ENCODE measurements at places on chromosomes 5 and 9.

DNA sequence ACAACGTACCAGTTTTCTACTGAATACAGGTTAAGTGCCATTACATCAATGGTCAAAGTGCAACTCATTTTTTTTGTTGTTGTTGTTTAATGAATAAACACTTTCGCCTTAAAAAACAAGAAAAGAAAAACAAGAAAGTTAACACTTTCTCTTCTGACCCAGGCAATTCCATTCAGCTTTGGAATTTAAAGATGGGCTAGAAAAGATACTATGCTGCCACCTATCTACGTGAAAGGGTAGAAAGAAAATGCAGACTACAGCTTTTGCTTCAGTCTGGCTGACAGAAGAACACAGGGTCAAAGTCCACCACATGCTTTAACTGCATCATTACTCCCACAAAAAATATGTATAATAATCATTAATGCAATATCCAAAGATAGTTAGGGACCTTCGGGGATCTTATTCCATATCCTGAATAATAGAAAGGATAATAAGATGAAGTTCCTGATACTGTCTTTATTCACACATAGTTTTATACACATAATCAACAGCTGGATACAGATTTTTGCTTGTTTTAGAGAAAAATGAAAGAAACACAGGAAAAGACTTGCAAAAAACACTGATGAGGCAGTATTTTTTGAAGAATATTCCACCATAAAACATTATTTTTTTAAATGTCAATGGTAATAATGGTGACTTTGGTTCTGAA is 40.4 kb downstream of the ZDHHC21 start:
- DNase-seq = no peak

GRCh38 chr9:93136011-93136440 is 2.0 kb upstream of the NINJ1 start:
- no peak for DNase-seq

DNA sequence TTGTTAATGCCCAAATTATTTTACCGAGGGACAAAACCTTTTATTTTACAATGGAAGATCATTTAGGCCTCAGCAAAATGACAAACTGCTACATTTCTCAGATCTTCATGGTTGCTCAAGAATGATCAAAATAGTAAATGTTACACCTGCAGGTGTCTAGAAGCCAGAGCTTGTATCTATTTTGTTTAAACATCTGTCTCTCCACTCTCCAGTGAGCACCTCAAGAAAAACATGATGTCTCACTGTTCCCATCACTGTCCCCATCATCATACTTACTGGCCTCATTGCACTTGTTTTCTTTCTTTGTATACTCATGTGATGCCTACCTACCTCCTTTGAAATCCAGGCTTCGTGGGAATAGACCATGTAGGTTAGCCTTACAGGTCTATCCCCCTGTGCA is 149.6 kb downstream of the TTLL11 start:
- DNase-seq = no peak

DNA sequence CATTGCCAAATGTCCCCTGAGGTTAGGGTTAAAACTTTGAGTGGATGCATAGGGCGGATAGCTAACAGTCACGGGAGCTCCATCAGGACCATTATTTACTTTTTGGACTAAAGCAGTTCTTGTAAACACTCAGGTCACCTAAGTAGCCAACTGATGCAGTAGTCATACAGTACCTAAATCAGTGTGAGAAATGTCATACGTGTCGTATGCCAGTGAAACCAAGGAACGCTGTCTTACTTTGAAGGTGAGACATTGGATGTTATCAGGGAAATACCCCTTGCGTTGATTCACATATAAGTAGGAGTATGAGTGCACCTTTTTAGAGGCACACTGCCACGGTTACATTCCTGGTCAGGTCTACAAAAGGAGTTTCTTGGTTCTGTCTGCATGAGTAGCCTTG is 101.9 kb downstream of the LNPEP start:
- DNase-seq = no peak

DNA sequence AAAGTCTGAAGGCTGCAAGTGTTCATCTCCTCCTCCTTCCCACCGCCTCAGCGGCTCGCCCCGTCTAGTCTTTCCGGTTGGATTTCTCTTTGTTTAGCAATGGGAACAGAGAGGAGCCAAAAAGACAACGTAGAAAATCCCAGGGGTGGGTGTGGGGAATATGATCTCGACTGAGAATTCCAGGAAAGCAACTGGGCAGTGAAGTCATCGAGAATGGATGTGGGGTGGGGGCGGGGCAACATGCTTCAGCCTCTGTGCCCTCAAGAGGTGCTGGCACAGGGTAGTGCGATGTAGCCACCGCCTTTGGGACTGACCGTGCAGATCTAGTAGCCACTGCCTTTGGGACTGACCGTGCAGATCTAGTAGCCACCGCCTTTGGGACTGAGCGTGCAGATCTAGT is 12.9 kb downstream of the MSX2 start:
- no peak for DNase-seq

GRCh38 chr9:121633119-121633714 is 18.2 kb upstream of the DAB2IP start:
- DNase-seq = no peak

DNA sequence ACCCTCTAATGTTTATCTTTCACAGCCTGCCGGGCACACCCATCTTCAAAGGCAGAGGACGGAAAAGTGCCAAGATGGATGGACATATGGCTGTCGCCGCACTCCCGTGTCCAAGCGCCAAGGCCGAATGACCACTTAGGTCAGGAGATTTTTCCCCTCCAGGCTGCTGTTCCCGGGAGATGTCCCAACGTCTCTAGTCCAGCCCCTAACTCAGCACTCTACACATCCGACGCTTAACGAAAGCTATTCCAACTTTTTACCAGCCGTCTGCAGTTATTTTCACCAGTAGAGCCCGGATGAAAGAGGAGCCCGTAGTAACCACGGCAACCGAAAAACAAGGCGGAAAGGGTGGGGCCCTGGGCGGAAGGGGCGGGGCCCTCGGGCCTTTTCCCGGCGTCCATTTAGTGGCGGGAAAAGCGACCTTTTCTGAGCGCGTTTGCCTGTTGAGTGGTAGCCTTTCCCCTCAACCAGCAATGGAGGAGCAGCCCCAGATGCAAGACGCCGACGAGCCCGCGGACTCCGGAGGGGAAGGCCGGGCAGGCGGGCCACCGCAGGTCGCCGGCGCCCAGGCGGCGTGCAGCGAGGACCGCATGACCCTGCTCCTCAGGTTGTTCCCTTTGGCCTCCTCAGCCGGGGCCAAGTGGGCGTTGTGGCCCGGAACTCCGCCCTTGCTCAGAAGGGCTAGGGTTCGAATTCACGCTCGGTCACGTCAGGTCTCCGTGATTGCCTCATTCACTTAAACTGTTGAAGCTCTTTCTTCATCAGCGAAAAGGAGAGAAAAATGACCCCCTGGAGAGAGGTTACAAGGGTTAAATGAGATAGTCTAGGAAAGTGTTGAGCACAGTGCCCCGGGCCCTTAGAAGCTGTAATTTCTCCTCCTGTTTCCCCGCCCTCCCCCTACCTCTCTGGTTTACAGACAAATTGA is at the start of gene CENPH:
CENPH (plus strand) TSS at position 422 of the 925 bp plus-strand sequence; CDS start at position 474, 52 bp downstream.
- DNase-seq = peak; percentile 89

DNA sequence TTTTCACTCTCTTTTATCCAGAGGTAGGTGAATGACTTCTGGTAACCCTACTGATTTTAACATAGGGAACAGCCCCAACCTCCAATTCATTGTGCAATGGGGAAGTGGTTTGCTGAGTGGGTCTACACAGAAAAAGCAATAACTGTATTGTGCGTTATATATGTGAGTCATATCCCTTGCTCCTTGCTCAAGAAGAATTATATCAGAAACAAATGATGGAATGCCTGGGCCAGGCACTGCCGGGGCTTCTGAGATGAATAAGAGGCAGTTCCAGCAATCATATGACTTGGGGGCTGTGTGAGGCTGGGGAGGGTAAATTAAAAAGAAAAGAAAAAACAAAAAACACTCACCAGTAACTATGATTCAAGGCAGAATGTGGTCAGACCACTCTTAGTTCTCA is 79.2 kb upstream of the ABCA1 start:
- DNase-seq = no peak

DNA sequence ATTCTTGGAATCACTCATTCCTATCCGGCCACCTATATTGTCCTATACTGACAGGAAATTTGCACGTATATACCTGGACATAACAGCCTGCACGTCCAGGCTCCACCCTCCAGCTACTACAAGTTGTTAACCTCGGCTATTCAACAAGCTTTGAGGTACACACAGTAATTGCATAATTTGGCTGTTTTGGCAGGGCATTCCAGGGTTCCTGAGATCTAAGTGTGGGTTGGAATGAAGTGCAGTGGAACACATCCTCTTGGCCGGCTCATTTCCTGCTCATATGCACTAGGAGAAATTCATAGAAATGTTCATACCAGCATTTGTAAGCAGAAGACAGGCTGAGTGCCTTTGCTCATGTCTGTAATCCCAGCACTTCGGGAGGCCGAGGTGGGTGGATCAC is 222.3 kb downstream of the FBXL7 start:
- no peak for DNase-seq

- DNase-seq = no peak
Measured at GRCh38 chr5:173624282-173624681, 7.8 kb upstream of the BOD1 start.

- DNase-seq = no peak
Measured at GRCh38 chr5:1834022-1834551, 32.9 kb downstream of the NDUFS6 start.

DNA sequence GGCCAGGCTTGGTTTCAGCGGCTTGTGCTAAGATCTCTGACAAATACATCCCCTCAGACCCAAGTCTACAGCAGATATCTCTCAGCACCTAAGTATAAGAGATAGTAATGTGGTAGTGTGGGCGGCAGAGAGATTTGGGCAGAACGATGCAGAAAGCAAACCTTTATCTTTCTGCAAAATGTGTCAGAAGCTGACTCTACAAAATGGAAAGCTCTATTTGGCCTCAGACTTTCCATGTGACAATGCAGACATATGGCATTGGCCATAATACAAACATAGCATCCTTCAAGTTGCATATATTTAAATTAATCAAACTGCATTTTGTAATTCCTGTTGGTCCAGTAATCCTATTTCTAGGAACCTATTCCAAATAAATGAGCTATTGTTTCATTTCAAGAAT is 102.5 kb upstream of the RAI14 start:
- no peak for DNase-seq
